ENCODE measurements at places on chromosomes 16 and 17.

DNA sequence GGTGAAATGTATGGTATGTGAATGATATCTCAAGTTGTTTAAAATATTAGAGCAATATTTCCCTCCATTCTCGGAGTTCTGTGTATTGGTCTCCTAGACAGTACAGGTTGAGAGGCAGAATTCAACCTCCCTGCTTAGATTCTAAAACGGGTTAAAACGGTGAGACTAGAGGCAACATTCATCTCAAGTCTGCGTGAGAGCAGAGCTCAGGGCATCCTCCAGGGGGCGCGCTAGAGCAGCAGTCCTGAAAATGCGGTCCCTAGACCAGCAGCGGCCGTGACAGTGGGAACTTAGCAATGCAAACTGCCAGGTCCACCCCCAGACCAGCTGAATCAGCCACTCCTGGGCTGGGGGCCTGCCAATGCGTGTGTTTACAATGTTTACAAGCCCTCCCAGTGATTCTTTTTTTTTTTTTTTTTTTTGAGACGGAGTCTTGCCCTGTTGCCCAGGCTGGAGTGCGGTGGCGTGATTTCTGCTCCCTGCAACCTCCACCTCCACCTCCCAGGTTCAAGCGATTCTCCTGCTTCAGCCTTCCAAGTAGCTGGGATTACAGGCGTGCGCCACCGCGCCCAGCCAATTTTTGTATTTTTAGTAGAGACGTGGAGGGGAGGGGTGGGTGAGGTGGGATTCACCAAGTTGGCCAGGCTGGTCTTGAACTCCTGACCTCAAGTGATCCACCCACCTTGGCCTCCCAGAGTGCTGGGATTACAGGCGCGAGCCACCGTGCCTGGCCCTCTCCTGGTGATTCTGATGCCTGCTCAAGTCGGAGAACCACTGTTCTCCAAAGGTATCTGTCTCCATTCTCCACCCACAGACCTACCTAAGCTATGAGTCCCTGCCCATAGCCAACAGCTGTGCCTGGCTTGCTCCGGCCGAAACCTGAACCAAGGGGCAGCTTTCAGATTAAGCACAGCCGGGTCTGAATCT lies 24.2 kb downstream of the KLHL36 start:
- peak; percentile 77 for DNase-seq

DNA sequence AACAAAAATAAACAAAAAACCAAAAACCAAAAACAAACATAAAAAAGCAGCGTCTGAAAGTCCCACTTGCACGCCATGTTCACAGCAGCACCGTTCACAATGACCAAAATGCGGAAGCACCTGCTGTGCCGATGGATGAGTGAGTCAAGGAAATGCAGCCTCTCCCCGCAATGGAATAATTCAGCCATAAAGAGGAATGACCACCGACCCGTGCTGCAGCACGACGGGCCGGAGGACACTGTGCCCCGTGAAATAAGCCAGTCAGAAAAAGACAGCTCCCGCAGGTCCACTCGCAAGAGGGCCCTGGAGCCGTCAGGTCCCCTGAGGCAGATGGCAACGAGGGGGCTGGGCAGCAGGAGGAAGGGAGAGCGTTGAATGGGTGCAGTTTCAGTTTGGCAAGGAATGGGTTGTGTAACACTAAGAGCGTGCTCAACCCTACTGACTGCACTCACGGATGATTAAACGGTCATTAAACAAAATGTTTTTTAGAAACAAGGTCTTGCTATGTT lies 5.1 kb downstream of the CLCN7 start:
- DNase-seq: no peak

DNA sequence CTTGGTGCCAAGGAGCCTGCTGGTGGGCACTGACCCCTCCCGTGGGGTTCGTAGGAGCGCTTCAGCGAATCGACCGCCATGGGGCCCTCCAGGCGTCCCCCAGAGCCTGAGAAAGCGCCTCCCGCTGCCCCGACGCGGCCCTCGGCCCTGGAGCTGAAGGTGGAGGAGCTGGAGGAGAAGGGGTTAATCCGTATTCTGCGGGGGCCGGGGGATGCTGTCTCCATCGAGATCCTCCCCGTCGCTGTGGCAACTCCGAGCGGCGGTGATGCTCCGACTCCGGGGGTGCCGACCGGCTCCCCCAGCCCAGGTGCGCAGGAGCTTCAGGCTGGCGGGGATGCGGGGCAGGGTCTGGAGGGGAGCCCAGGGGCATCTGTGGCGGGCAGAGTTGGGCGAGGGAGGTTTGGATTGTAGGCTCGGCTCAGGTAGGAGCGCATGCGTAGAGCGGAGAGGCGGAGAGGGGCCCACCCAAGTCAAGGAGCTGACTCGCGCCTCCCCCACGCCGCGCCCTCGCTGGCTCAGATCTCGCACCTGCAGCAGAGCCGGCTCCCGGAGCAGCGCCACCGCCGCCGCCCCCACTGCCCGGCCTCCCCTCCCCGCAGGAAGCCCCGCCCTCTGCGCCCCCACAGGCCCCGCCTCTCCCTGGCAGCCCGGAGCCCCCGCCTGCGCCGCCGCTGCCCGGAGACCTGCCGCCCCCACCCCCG lies 19.8 kb downstream of the FMNL1 start:
- DNase-seq: no peak

DNA sequence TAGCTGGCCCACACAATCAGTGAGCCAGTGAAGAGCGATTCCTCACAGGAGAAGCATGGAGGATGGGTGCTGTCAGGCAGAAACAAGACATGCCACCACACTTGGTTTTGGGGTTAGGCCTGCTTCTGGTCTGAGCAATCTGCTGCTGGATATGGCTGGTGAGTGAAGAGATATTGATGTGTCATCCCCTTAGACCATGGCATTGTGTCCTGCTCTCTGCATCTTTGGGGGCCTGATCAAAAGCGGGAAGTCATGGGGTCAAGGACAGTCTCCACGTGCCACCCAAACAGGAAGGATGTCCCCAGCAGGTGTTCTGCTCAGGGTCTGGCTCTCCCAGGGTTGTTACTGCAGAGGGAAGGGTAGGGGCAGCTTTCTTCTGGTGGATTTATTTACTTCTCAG lies 140.7 kb downstream of the PRKCB start:
- DNase-seq: no peak

DNA sequence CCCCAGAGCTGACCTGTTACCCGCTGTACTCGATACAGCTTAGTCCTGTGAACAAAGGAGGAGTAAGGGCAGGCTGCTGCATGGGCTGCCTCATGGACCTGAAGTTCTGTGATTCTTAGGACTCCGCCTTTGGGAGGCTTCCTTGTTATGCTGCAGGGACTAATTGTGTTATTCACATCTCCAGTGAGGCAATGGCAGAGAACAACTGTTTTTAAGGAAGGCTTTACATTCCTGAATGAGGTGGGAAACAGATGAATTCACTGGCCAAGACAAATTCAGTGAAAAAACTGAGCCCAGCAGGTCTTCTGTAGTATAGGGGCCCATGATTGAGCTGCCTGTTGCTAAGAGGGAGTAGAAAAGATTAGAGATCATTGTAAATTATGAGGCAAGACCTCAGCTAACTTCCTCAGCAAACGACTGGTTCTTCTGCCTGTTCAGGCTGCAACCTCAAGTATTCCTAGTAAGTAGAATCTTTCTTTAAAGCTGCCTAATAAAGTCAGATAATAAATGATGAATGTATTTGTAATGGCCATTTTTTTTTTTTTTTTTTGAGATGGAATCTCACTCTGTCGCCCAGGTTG lies 26.3 kb downstream of the ADORA2B start:
- DNase-seq: no peak

DNA sequence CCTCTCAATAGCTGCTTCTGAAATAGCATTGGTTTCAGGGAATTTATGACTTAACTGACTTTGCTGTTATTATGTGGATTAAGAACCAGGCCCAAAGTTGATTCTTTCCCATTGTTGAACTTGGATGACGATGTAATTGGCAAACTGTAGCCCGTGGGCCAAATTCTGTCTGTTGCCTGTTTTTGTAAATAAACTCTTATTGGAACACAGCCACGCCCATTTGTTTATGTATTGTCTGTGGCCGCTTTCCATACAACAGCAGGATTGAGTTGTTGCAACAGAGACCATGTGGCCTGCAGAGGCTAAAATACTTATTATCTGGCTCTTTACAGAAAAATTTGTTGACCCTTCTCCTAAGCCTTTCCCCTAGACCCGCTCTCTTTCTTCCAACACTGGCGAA lies 31.6 kb downstream of the NTN1 start:
- DNase-seq: no peak

- no peak for DNase-seq
These were observed 38.4 kb downstream of the ERN1 start for GRCh38 chr17:64091571-64091970.

GRCh38 chr17:78793415-78793814 lies 11.3 kb upstream of the CYTH1 start:
- no peak for DNase-seq

DNA sequence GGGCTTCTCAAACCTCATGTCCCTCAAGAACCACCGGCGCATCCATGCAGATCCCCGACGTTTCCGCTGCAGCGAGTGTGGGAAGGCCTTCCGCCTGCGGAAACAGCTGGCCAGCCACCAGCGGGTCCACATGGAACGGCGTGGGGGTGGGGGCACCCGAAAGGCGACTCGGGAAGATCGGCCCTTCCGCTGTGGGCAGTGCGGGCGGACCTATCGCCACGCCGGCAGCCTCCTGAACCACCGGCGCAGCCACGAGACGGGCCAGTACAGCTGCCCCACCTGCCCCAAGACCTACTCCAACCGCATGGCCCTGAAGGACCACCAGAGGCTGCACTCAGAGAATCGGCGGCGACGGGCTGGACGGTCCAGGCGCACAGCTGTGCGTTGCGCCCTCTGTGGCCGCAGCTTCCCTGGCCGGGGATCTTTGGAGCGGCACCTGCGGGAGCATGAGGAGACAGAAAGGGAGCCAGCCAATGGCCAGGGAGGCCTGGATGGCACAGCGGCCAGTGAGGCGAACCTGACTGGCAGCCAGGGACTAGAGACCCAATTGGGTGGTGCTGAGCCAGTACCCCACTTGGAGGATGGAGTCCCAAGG lies 5.9 kb downstream of the ZNF646 start:
- no peak for DNase-seq

GRCh38 chr16:10578474-10579316 lies 1.7 kb downstream of the EMP2 start:
- DNase-seq: no peak

- DNase-seq: no peak
These were observed 36.0 kb downstream of the ZFP90 start for GRCh38 chr16:68575082-68575481.

GRCh38 chr17:34420254-34420766 lies 57.3 kb upstream of the CCL1 start:
- DNase-seq: peak; percentile 59

DNA sequence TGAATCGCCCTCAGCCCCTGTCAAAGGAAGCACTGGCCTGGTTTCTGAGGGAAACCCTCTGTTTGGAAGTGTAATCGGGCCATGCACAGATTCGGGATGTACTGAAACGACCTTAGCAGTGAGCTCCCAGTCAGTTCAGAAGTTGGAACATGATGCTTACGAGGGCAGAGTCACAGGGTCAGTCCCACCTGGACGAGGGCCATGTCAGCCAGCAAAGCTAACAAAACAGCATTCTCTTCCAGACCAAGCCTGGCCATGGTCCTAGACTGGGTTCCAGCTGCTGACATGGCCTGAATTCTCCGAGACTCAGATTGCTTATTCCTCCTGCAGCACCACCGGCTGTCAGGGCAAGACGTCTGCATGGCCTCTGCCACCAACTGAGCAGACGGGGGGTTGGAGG lies 192.2 kb upstream of the WSCD1 start:
- no peak for DNase-seq

GRCh38 chr17:82242977-82243647 lies 14.3 kb downstream of the SLC16A3 start:
- no peak for DNase-seq

- DNase-seq: no peak
These were observed 49.9 kb downstream of the TMEM235 start for GRCh38 chr17:78281249-78281845.

All from stimulated activated CD4-positive, alpha-beta T cell treated with anti-CD3 and anti-CD28 coated beads, Interleukin-1b, Interleukin-23, amount 100 ng/mL, for 4 hours (primary cell).